ENCODE measurements at places on chromosomes 5 and 9.
A peak's percentile ranks its signal among the peaks of the same experiment; 100 is the strongest.

- DNase-seq = no peak
Measured at GRCh38 chr9:23774266-23774665, 51.8 kb downstream of the ELAVL2 start.

DNA sequence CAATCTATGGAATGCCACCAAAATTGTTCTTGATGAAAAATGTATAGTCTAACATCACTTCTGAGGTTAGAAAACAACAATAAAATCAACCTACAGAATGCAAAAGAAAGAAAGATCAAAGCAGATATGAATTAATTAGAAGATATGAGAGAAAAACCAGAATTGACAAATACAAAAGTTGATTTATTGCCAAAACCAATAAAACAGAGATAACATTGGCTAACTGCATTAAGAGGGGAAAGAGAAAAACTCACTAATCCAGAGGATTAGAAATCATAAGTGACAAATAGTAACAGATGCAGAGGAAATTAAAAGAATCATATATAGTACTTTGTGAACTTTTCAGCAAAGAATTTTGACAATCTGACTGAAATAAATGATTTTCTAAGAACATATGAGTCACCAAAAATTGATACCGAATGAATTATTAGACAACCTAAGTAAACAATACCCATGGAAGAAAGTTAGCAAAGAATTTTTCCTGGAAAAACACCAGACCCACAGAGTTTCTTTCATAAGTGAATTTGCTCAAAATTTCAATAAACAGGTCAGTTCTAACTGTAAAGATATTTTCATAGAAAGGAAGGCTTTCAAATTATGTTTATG is 167.7 kb downstream of the AOPEP start:
- no peak for DNase-seq

- no peak for DNase-seq
Measured at GRCh38 chr5:77398458-77398857, 93.7 kb downstream of the WDR41 start.

DNA sequence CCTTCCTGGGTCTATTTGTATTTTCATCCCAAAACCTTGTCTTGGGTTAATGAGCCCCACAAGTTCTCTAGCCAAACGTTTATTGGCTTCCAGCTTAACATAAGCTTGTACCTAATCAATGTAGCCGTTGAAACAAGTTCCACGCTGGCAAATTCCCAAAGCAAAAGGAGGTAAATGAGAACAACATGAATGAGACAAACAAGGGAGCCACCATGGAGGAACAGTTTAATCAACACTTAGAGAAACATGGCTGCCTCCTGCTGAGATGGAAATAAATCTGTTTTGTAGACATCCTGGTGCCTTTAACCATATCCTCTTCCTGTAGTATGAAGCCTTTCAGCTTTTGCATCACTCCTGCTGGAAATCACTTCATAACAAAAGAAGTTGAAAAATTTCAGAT is 166.6 kb upstream of the NFIB start:
- DNase-seq = no peak

- DNase-seq = peak; percentile 46
Measured at GRCh38 chr9:127204771-127205470, 59.7 kb upstream of the GARNL3 start.

- DNase-seq = peak; percentile 76
Measured at GRCh38 chr5:159768243-159768642, 148.0 kb upstream of the ADRA1B start.

- no peak for DNase-seq
Measured at GRCh38 chr5:39720136-39720535, 295.4 kb upstream of the DAB2 start.

DNA sequence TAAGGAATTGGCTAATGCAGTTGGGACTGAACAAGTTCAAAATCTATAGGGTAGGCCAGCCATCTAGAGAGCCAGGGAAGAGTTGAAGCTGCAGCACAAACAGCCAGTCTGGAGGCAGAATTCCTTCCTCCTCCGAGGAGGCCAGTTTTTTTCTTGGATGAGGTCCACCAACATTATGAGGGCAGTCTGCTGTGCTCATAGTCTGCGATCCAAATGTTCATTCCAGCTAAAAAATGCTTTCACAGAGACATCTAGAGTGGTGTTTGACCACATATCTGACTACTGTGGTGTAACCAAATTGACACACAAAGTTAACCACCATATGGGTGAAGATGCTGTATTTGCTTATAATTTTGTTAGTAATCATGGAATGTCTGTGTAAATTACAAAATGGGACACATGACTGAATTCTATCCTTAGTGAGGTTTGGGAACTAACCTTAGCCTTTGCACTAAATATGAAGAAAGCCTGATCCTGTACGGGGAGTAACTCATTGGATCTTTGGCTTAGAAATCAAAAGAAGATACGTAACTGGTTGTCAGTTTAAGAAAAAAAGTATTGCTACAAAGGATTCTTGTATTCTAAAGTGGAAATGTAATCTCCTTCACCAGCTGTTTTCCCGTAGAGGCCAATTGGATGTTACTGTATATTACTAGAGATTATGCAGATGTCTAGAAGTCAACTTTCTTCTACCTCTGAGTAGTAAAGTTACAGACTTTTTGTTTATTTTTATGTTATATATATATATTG is 70.6 kb downstream of the SPIN1 start:
- DNase-seq = no peak

GRCh38 chr9:92775466-92775865 is 10.8 kb upstream of the BICD2 start:
- no peak for DNase-seq

DNA sequence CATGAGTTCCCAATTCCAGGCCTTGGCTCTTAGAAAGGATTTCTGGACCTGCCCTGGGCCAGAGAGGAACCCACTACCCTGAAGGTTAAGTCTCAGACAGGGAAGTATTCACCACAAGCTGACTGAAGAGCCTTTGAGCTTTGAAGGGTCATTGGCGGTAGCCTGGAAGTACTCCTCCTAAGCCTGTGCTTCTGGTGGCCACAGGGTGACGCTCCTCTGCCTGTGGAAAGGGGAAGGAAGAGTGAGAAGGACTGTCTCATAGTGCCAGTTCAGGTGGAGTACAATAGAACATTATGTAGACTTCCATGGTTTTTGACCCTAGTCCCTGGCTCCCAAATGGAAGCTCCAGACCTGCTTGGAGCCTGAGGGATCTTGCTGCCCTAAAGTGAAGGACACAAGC is 1233.2 kb upstream of the CDH6 start:
- no peak for DNase-seq

- DNase-seq = no peak
Measured at GRCh38 chr9:35225677-35226076, 63.9 kb downstream of the UNC13B start.

DNA sequence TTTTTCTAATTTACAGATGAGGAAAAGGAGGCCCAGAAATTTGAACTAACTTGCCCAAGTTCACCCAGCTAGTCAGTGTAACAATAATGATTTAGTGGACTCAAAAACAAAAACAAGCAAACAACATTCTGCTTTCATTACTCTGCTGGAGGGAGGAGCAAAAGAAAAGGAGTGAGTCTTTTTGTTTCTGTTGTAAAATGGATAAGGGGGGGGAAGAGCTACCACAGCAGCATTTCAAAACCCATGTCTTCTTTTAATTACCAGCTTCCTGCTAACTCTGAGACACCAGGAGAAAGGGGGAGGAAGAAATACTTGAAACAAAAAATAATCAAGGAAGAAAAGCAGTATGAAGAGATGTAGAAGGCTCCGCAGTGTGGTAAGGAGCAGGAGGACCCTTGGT is 39.2 kb upstream of the EQTN start:
- DNase-seq = no peak

- DNase-seq = no peak
Measured at GRCh38 chr9:133739408-133740280, 1.5 kb upstream of the SARDH start.

DNA sequence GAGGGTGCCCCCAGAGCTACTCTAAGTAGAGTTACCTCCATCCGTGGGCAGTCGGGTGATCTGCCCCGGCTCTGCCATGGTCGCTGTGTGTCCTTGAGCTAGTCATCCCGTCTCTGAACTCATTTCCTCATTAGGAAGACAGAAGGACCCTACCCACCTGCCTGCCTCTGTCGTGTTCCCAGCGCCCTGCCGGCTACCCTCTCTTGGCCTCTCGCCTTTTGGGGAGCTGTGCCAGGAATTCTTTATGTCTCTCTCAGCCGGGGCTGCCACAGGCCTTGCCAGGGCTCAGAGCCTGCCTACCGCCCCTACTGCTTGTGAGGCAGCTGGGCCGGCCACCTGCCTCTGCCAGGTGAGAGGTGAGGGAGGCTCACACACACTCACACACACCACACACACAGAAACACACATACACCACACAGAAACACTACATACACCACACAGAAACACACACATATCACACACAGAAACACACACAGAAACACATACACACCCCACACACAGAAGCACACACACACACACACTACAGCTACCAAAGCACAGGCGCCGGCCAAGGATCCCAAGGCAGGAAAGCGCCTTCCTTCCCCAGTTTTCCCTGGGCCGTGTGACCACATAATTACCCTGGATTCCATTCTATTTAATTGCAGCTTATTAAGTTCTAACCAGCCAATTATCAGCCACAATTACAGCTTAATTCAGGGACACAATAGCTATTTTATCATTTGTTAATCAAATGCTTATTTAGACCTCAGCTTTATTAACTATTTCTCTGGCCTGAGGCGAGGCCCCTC is 41.7 kb downstream of the UNC5A start:
- DNase-seq = no peak

- no peak for DNase-seq
Measured at GRCh38 chr9:133514460-133515239, 10.1 kb downstream of the MYMK start.
